IPS-NIHi11 (cell line): ENCODE measurements at places on chromosomes 1 and 21.

GRCh38 chr1:109902204-109902985 lies 8.3 kb upstream of the CSF1 start:
- no peak for DNase-seq

GRCh38 chr1:232300466-232300865 lies 329.5 kb downstream of the SIPA1L2 start:
- DNase-seq: no peak

DNA sequence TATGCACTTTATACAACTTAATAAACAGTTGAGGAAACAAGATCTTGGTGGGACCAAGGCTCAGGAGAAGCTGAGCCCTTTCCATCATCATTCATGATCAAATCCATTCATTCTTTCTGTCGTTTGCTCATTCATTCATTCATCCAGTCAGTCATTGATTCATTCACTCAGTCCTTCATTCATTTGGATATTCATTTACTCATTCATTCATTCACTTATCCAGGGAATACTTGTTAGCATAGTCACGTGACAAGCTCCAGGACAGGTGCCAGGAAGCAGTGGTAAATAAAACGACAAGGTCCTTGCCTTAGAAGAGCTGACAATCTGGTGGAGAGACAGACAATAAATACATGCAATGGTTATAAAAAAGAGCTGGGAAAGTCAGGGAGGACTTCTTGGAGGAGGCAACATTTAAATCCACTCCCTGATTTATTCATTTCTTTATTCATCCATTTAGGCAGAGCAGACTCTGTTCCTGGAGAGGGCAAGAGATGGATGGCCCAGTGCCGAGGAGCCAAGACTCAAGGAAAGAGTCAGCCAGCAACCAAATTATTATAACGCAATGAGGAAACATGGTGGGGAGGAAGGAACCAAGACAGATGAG lies 74.1 kb upstream of the CASZ1 start:
- no peak for DNase-seq

- no peak for DNase-seq
Measured at GRCh38 chr1:25338986-25339385, 852 bp downstream of the TMEM50A start.

DNA sequence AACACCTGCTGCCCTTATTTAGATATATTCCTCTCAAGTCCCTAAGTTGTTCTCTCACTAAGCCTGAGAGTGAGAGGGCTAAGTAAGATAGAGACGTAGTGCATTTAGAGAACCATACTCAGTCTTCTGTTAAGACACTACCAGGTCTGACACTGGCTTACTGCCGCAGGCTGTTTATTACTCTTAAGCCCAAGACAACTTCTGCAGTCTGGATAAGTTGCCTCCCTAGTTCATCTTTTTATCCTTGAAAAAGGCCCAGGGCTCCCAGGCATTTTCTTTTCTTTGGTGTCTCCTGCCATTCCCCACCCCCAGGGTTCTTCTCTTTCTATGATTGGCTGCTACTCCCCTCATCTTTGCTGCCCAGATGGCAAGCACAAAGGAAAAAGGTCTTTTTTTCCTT lies 38.7 kb downstream of the CACHD1 start:
- DNase-seq: peak; percentile 13
